Stimulated activated CD4-positive, alpha-beta T cell treated with anti-CD3 and anti-CD28 coated beads, Interleukin-1b, Interleukin-23, amount 100 ng/mL, for 24 hours (primary cell): ENCODE measurements at places on chromosomes 11 and 22.

DNA sequence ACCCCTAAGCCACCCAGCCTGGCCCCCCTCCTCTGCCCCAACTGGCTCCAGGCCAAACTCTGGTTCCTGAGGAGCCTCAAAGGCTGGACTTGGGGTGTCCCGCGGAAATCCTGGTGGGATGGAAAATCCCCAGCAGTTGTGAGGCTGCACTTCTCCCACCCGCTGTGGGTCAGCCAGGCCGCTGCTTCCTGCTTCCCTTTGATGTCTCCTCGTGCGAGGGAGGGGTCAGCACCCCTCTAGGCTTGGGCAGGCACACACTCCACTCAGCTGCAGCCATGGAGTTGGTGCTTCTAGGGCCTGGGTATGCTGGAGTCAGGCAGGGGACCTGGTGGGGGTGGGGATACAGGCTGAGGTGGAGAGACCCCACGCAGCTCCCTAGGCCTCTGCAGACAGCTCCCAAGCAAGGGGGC lies 12.0 kb downstream of the KCNQ1OT1 start:
- DNase-seq: no peak

- no peak for DNase-seq
These were observed 235.0 kb upstream of the ZC3H12C start for GRCh38 chr11:109858152-109858551.

GRCh38 chr11:72958791-72959190 lies 144.6 kb downstream of the ATG16L2 start:
- no peak for DNase-seq

DNA sequence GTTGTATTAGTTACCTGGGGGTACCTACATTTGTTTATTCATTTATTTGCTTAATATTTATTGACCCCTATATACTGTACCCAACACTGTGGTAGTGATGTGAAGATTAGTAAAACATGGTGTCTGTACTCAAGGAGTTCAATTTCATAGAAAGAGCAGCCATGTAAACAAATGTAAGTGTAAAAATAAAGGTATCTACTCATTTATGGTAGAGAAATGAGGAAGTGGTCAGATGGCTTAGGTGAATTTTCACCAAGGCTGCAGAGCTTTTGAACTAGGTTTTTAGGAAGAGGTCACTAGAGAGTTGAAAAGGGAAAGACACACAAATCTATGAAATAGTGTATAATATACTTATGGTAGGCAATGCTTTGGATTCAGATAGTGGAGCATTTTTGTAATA lies 11.1 kb downstream of the CTR9 start:
- DNase-seq: no peak

DNA sequence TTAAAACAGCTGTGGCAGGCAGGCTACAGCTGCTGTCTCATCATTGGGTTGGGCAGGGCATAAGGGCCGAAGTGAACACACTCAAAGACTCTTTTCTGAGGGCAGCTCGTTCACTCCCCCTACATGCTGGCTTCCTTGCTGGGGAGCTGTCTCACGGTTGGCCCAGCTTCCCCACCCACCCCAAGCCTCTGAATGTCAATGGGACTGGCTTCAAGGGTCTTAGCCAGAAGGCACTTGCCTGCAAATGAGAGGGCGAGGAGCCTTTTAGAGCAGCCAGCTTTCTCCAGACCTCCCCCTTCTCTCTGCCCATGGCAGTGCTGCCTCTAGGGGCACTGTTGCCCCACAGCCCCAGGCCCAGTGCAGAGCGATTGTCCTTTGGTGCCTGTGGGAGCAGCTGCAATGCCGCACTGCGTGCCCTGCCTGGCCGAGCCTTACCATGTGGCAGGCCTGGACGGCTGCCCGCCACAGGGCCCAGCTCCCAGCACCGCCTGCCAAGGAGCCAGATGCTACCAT lies 94.7 kb upstream of the RASSF10 start:
- no peak for DNase-seq

DNA sequence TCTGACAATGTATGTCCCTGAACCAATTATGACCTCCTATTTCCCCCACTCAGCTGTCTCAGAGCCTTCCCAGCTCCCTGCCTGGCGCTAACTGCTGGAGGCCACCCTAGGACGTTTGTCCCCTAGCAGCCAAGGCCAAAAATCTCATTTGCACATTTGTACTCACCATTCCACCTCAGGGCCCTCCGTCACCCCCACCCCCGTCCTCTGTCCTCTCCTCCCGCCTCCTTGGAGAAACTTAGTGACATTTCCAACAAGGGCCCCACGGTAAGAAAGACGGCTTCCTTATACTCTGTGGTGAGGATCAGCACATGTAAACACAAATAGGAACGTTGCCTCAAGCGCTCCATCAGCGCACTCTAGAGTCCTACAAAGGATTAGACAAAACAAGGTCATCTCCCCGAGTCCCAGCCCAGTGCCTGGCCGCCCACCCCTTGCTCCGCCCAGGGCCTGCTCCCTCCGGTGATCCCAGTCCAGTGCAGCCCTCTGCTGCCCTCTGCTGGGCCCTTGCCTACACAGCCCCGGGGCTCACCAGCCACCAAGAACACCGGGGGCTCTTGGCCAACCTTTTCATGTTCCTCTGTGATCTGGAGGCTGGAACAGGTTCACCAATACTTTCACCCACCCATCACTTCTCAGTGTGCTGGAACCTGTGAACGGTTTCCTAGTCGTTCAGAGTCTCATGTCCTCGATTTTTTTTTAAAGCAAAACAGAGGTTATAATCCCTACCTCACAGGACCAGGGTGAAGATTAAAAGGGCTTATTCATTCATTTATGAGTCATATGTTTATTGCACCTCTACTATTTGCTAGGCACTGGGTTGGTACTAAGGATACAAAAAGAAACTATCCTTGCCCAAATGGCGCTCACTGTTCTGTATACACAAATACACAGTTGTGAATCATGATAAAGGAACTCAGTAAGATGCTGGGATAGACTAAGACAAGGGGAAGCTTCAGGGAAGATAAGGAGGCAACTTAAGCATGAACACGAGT lies 15.3 kb upstream of the CTR9 start:
- DNase-seq: peak; percentile 85

- DNase-seq: no peak
These were observed 39.7 kb upstream of the ZNRF3 start for GRCh38 chr22:28843633-28844032.

- no peak for DNase-seq
These were observed 21.7 kb upstream of the NRGN start for GRCh38 chr11:124717786-124718651.

- no peak for DNase-seq
These were observed 646.2 kb downstream of the BRD1 start for GRCh38 chr22:49181431-49181830.

DNA sequence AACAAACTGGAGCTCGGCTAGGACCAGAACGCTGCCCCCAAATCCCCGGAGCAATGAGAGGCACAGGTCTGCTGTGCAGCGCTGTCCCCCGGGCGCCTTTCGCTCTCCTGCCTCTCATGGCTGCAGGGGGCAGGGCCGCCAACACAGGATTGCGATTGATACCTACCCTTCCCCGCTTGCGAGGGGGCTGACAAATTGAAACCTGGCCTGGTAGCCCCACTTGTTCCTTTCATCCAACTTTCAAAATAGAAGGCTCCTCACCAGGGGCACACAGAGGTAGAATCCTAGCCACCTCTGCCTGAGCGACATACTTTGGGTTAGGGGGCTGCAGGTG lies 642 bp upstream of the CASTOR1 start:
- no peak for DNase-seq

- no peak for DNase-seq
These were observed 5.1 kb downstream of the TRIM22 start for GRCh38 chr11:5694642-5695041.

DNA sequence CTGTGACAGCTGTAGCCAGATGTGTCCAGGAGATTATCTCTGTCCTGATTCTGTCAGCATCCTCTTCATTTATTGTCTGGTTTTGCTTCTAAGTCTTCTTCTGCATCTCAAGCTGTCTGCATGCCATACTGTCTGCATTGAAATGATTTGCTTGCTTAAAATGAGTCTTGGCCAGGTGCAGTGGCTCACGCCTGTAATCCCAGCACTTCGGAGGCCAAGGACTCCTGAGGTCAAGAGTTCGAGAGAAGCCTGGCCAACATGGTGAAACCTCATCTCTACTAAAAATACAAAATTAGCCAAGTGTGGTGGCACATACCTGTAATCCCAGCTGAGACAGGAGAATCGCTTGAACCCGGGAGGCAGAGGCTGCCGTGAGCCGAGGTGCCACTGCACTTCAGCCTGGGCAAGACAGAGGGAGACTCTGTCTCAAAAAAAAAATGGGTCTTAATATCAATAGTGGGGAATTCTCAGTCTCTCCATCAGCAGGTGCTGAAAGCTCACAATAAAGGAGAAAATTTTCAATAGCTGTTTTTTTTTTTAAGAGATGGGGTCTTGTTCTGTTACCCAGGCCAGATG lies 39.2 kb upstream of the AMPD3 start:
- DNase-seq: no peak

DNA sequence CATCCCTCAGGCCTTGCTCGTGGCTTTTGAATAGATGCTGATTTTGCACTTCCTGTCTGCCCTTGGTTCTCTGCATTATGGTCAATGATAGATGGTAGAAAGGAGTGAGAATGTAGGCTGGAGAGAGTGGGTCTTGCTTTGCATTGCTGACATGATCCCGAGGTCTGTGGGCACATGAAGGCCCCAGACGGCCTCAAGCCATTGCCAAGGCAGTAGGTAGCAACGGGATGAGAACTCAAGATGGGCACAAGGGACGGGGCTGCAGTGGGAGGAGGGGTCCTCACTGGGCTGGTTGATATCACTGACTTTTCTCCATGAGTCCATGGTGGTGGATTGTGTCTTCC lies 54.0 kb downstream of the GAB4 start:
- no peak for DNase-seq

GRCh38 chr11:111764621-111765020 lies 1.6 kb downstream of the PPP2R1B start:
- DNase-seq: no peak

DNA sequence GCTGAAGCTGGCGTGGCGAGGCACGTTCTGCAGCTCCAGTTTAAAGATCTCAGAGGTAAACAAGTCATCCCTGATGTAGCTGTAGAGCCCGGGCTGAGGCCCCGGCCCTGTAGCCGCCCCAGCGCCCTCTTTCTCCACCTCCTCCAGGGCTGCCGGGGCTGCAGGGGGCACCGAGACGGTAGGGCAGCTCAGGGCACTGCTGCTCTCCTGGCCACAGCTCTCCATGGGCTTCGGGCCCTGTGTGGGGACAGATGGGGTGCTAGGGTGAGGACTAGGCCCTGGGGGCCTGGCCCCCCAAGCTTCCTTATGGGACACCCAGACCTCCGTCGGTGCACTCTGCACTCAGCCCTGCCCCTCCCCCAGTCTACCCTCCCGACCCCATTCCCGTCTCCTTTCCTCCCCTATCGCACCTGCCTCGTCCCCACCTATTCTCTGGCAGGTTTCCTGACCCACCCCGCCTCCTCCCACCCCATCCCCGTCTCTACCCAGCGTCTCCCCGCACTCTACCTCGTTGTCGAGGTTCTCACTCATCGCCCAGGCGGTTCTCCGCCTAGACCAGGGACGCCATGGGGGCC lies 559 bp downstream of the RANBP1 start:
- no peak for DNase-seq

DNA sequence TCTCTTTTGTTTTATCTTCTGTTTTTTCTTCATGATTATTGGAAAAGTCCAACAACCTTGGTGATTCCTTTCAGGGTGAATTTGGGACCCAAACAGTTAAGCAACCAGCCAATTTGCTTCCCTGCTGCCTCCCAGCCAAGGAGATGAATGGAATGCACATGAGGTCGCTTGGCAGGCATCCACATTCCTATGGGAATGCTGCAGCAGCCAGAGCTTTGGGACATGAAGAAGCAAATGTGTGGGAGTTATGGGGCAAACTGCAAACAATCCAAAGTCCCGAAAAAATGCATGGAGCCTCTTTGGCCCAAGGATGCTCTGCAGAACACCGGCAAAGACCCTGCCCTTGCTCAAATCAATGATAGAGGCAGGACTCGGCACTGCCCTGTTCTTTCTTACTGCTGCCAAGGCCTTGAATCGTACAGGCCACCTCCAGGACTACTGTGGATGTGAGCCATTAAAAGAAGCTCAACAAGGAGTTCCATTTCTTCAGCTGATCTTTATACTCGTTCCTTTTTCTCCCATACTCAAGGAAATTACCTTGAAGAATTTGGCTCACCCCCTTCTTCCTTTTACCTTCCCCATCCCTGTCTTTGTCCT lies 117.3 kb upstream of the TEAD1 start:
- no peak for DNase-seq

DNA sequence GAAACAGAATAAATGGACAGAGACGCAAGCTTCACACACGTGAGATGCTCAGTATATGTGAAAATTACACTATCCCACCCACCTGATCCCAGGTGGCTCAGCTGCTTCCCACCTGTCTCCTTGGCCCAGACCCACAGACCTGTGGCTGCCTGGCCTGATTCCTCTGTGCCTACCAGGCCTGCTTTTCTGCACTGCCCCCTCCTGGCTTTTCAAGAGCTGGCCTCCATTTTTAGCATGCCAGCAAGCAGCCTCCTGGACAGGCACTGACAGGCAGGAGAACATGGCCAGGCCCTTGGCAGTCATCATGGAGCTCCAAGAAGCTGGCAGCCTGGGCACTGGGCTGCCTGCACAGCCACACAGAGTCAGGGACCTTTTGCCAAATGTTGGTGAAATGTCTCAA lies 79.5 kb upstream of the HMGXB4 start:
- no peak for DNase-seq

GRCh38 chr22:24162436-24162835 lies 18.9 kb upstream of the SUSD2 start:
- no peak for DNase-seq

- no peak for DNase-seq
These were observed 88.4 kb downstream of the MORC2 start for GRCh38 chr22:30880181-30880601.

- no peak for DNase-seq
These were observed 5.3 kb downstream of the KCNE3 start for GRCh38 chr11:74462009-74462408.

DNA sequence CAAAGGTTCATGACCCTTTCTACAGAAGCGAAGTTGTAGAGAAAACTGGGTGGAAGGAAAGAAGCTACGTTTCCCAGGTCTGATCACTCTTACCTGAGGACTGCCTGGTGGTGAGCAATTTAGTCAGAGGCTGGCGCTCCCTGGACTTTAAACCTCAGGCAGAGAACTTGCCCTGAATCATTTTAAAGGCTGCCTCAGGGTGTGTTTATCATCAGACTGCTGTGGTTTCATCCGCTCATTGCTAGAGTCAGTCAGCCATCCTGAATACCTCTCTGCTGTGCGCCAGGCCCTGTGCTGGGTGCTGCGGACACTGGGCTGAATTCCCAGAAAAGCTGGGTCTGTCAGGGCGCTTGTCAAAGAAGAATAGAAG lies 2.7 kb downstream of the DTX4 start:
- no peak for DNase-seq

DNA sequence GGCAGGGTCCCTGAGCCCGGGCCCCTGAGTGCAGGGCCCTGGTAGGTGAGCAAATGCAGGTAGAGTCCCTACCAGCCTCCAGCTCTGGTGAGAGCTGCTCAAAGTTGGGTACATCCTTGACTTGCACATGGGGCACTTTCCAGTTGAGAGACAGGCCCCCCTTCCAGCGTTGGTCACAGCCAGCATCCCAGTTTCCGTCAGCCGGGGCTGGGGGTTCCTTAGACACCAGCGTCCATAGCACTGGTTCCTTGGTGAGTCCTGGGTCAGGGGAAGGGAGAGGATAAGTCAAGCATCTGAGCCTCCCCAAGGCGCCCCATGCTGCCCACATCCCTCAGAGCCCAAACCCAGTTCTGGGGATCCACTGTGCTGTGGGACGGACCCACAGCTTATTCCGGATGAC lies 5.6 kb downstream of the PNPLA5 start:
- no peak for DNase-seq
